Activated naive CD8-positive, alpha-beta T cell treated with anti-CD3 and anti-CD28 coated beads, Interleukin-2, amount 10 ng/mL, durations not matched to agents 7 days and 5 days (primary cell): ENCODE measurements at places on chromosomes 5 and 9. TPM values are rescaled to one million over a fixed set of nuclear protein-coding genes. Genes with fewer than 3 reads are reported as not detected.

DNA sequence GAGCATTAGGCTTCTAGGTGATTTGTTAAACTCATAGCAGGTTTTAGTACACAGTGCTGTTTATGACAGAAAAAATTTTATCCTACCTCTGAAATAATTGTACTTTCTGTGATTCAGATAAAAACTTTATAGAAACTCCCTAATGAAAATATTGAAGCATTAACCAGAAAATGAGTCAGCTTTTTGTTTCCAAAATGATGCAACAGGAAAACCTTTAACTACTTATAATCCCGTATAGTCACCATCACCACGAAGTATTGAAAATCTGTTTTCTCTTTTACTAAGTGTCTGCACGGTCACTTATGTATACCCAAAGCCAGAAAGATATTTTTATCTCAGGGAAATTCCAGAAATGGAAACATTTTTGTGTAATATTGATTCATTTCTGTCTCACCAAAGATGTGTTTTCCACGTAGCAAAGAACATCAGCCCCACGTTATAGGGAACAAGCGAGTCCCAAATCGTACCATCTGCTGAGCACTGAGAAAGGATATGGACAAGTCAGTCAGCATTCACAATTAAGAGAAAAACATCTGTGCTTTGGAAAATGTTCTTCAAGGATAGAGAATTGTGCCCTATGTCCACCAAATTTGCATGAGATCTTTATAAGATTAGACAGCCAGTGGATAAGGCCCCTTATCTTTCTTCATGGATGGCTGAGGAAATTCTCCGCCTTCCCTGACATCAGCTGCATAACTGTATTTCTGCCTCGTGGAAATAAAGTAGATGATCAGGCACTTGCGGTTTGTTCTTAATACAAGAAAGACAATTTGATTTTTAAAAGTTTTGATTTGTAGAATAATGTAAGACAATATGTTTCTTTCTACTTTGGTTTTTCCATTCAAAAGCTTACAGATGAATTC is 41.9 kb downstream of the TNFAIP8 start:
- peaks cover 43% of the 10 kb centered on the region for H3K4me1 ChIP-seq
- no peaks in the 10 kb centered on the region for H3K27me3 ChIP-seq
- H3K36me3 ChIP-seq: peaks cover 43% of the 10 kb centered on the region

GRCh38 chr5:171635028-171635427 is 150.6 kb upstream of the SMIM23 start:
- H3K4me3 ChIP-seq: no peak overlapping the region
- no peak overlapping the region for H3K27ac ChIP-seq
- no peaks in the 10 kb centered on the region for H3K36me3 ChIP-seq
- no peak for DNase-seq
- peaks cover 35% of the 10 kb centered on the region for H3K27me3 ChIP-seq

DNA sequence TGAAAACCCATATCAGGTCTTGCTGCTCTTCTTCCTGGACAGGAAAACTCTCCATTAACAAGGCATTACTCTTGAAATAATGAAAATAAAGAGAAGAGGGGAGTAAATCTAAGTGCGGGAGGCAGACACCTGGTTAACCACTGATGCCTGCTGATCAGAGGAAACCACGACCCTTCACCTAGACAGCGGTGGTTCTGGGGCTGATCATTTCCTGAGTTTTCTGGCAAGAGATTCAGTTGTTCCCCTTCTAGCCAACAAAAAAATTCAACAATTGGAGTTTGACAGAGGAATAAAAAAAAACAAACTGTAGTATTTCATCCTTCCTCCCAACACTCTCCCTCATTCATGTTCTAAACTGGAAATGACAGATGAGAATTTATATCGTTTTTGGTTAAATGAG is 3.0 kb downstream of the RLN2 start:
- peaks cover 16% of the 10 kb centered on the region for H3K36me3 ChIP-seq
- no peak overlapping the region for H3K27ac ChIP-seq
- DNase-seq: no peak
- H3K4me1 ChIP-seq: peaks cover 20% of the 10 kb centered on the region

DNA sequence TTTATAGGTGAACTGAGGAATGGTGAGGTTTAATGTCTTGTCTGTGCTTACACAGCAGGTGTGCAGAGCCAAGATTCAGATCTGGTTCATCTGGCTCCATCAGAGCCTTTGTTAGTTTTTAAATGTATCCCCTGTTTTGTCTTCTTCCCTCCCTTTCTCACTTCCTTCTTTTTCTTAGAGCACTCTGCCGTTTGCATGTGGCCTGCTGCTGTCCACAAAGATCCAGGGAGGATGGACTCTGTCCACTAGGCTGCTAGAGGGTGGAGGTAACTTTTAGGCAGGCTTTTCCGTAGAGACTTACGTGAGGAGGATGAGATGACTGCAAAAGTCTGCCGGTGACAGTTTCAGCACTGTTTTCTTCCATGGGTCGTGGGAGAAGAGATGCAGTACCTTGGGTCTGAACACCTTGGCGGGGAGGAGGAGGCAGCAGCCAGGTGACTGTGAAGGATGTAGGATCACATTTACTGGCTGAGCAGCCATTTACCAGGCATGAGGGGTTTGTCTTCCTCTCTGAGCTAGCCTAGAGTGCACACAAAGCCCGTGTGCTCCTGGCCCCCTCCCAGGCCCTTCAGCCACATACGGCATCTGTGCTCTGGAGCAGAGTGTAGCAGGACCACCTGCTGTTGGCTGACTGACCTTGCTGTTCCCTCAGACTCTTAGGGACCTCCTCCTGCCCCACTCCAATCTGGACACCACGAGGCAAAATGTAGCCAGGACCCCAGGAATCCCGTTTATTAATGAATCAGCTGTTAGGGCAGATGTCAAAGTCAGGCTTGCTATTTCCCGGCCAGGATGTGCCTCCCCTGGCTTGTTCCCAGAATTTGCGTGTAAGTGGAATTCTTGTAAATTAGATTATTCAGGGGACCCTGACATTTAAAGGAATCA is 1.8 kb downstream of the NTMT1 start:
- DNase-seq: no peak
- peaks cover 6% of the 10 kb centered on the region for H3K36me3 ChIP-seq
- H3K4me1 ChIP-seq: peaks cover 33% of the 10 kb centered on the region
- peaks cover 2% of the 10 kb centered on the region for H3K27me3 ChIP-seq
- H3K4me3 ChIP-seq: peak overlapping the region; percentile 85

- DNase-seq: no peak
- no peak overlapping the region for H3K27ac ChIP-seq
- H3K4me1 ChIP-seq: no peaks in the 10 kb centered on the region
- H3K4me3 ChIP-seq: no peak overlapping the region
- H3K27me3 ChIP-seq: no peaks in the 10 kb centered on the region
Observed at GRCh38 chr5:78824831-78825281, 160.3 kb downstream of the ARSB start.

DNA sequence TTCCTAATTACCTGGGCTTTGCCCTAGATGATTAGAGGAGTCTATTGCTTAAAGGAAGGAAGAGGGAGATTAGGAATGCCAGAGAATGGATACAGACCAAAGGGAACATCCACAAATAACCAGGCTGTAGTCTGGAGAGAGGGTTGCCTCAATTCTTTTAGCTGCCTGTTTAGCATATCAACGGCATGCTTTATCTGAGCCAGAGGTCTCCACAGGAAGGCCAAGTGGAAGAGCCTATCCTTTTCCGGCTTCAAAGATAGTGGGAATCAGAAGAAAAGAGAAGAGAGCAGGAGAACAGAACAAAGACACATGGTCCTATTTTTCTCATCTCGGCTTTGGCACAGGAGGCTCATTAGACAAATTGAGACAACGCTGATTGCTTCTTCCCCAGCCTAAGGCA is 142.4 kb downstream of the NMUR2 start:
- no peaks in the 10 kb centered on the region for H3K4me1 ChIP-seq
- DNase-seq: no peak
- H3K4me3 ChIP-seq: no peak overlapping the region
- no peaks in the 10 kb centered on the region for H3K27me3 ChIP-seq
- H3K36me3 ChIP-seq: no peaks in the 10 kb centered on the region
- H3K27ac ChIP-seq: no peak overlapping the region

DNA sequence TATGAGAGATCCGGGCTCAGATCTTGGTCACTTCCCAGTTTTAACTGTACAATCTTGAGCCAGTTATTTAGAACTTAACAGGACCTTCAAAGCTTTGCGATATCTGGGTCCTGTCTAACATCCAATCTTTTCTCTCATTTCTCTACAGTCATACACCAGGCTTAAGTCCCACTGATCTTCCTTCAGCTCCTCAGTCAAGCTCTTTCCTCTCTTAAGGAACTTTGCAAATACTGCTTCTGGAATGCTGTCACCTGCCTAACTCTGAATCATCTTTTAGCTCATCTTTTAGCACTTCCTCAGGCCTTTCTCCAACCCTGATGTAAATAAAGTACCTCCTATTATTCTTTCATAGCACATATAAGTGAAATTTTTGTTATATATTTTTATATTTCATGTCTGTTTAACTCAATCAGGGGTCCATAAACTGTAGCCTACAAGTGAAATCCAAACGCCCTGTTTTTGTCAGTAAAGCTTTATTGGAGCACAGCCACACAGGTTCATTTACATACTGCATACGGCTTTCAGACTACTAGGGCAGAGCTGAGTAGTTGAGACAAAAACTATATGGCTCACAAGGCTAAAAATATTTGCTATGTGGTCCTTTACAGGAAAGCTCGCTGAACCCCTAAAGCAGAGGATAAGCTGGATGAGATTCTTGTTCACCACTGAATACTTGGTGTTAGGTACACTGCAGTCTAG is 63.5 kb downstream of the MEF2C start:
- no peak for DNase-seq
- H3K4me3 ChIP-seq: no peak overlapping the region
- H3K27me3 ChIP-seq: peaks cover 15% of the 10 kb centered on the region

DNA sequence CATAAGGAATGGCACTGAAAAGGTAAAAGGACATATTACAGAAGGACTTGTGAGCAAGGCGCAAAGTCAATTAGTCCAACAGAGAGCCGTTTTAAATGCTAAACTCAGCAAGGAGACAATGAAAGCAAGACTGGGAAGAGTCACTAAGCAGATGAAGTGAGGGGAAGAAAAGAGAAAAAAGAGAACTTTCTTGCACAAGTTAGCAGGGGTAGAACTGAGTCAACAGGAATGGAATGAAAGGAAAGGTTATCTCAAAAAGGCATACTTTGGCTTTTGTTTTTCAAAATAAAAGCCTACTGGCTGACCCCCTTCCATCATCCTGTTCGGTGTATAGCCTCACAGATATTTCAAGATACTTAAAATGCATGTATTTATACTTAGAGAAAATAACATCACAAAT is 75.0 kb downstream of the NR6A1 start:
- no peak overlapping the region for H3K27ac ChIP-seq
- H3K27me3 ChIP-seq: peaks cover 7% of the 10 kb centered on the region
- H3K36me3 ChIP-seq: no peaks in the 10 kb centered on the region
- H3K4me3 ChIP-seq: no peak overlapping the region
- DNase-seq: no peak

Gene GFI1B
- total RNA-seq: not detected

Gene SNCAIP
- not detected for total RNA-seq
